Endothelial cell (in vitro differentiated cells): ENCODE measurements at places on chromosomes 12 and 14. TPM values are rescaled to one million over a fixed set of nuclear protein-coding genes. Genes with fewer than 3 reads are reported as not detected.

DNA sequence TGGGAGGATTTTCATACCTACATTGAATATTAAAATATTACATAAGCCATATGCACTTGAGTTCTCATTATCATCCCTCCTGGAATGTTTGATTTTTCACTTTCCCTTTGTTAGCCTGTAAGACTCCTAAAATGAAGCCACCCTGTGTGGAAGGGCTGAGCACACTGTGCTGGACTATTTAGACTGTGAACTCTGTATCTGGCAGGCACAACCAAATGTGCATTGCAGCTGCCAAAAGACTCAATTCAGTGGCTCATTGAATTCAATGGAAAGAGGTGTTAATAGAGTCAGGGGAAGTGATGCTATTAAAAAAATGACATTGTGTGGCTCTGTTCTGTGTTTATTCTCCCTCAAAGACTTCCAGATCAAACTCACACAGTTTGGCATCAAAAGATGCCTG, 111.1 kb downstream of the SMOC1 start:
- no peak for DNase-seq

- no peak for DNase-seq
These were observed 121.9 kb downstream of the PDE3A start for GRCh38 chr12:20490213-20490612.

GRCh38 chr14:39181026-39181692, 6.1 kb downstream of the PNN start:
- no peak for DNase-seq

DNA sequence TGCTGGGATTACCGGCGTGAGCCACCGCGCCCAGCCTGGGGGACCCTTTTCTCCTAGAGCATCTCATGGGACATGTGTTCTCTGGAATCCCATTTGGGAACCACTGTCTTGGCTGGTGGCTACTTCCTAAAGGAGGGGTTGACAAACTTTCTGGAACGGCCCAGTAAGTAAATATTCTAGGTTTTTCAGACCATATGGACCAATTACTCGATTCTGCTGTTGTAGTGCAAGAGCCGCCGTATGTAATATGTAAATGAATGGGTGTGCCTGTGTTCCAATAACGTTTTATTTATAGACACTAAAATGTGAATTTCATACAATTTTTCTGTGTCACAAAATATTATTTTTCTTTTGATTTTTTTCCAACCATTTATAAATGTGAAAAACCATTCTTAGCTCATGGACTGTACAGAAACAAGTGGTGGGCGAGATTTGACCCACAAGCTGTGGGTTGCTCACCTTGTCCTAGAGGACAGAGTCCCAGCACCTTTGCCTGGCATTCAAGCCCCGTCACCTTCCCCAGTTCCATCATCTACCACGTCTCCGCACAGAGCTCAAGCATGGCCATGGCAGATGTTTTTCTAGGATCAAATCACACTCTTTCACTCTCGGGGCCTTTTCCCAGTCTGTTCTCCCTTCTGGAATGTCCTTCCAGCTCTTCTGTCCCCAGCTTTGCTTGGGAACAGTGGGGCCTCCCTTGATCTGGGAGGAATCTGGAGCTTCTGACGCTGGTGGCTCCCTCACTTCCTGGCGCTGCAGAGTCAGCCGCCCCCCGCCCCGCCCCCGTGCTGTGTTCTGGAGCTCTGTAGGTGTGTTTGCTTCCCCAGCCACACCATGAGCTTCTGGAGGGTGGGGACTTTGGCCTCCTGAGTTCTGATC, 17.9 kb upstream of the RCOR1 start:
- no peak for DNase-seq

- DNase-seq: no peak
These were observed 113.3 kb upstream of the FSCB start for GRCh38 chr14:44620121-44621019.

GRCh38 chr14:64761441-64762043, 57.3 kb downstream of the PLEKHG3 start:
- DNase-seq: no peak

GRCh38 chr12:68497702-68498101, 113.0 kb upstream of the RAP1B start:
- DNase-seq: no peak

DNA sequence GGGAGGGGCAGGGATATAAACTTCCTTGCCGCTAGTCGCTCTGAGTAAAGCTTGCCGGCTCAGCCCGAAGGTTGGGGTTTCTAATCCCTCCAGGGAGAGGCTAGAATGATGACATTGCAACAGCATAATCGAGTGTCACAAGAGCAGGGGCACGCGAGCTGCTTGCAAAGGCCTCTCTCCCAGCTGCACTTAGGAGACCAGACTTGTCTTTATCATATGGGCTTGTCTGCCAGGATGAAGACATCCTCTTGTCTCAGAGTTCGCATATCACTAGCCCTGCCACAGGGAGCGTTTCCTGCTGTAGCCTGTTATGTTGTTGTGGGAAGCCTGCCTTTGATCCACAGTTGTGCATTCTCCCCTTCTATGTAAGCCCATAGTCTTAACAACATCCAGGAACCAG, 180.0 kb downstream of the ESR2 start:
- DNase-seq: peak; percentile 9

DNA sequence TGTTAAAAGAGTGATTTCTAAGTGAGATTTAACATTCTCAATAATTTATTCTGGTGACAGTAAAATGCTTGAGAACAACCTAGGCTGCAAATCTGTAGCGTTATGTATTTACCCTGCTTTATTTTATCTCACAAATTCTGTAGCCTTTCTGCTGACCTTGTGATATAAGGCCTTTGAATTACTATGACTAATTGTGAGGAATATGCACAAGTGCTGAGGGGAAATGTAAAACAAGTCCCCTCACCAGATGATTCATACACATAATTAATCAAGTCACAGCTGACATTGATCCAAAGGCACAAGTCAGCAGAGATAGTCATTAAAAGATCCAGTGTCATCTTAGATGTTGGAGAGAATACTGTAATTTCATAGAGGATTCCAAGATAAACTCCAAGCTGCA, 992.7 kb upstream of the USP15 start:
- DNase-seq: no peak

GRCh38 chr14:100375266-100375962, 52.3 kb downstream of the SLC25A47 start:
- DNase-seq: peak; percentile 28

GRCh38 chr12:95411466-95411865, 62.5 kb upstream of the METAP2 start:
- no peak for DNase-seq

DNA sequence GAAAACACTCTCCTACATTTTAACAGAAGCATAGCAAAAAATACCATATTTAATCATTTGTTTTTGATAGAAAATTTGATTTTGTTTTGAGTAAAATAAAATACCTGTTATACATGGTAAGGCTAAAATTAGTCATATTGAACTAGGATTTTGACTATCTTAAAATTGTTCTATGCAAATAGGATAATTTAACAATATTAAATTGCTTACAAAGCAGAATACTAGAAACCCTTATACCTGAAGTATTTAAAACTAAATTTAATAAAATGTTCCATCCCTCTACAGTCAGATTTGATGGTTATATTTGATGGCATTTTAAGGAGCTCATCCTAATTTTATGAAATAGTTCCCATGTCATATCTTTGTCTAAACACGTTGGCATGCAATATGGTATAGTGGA, 323.2 kb downstream of the GPHN start:
- no peak for DNase-seq

DNA sequence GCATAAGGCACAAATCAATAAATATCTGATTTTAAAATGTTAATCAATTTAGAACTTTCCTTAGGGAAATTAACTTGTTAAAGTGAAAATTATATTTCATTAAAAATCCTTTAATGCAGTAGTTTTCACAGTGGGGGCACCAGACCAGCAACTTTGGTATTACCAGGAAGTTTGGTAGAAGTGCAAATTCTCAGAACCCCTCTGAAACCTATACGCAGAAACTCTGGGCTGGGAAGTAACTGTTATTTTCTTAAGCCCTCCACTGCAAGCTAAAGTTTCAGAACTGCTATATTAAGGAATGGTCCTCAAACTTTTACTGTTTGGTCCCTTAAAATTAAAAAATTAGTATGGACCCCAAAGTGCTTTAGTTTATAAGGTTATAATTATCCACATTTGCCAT, 35.7 kb downstream of the GNPTAB start:
- no peak for DNase-seq

- no peak for DNase-seq
These were observed 6.4 kb downstream of the GPRC5D start for GRCh38 chr12:12945591-12945990.

GRCh38 chr14:29351996-29352705, 575.5 kb downstream of the PRKD1 start:
- no peak for DNase-seq

GRCh38 chr14:99073431-99073830, 198.6 kb downstream of the BCL11B start:
- DNase-seq: no peak

DNA sequence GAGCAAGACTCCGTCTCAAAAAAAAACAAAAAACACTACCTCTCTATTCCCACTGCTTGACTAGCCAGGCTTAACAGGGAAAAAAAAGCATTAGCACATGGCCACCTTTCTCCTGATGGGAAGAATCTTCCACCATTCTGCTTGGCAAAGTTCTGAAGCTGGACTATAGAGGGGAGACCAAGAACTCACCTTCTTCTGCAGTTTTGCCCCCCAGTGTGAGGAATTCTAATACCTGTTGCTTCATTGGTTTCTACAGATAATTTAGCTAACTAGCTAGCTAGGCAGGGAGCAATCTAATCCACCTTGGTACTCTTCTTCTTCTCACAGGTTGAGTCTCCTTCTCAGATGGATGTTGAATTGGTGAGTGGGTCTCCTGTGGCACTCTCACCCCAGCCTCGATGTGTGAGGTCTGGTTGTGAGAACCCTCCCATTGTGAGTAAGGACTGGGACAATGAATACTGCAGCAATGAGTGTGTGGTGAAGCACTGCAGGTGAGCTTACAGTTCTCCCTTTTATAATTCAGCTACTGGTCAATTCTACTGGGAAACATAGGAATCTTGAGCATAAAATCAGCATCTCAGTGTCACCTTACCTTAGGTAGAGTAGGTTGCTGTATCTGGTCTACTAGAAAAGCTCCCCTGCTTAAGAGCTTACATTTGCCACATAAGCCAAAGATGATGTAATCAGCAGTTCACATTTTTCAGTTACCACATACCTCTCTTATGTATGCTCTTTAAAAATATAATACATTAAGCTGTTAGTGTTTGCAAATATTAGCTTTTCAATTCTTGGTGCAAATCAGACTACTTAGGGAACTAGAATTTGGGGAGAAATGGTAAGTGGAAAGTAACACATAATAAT, 16.0 kb downstream of the METTL3 start:
- no peak for DNase-seq

GRCh38 chr12:124457287-124458219, 109.9 kb downstream of the NCOR2 start:
- no peak for DNase-seq

GRCh38 chr12:84696908-84697540, 215.6 kb downstream of the SLC6A15 start:
- DNase-seq: no peak

GRCh38 chr12:82963956-82964355, 277.2 kb downstream of the TMTC2 start:
- DNase-seq: no peak

DNA sequence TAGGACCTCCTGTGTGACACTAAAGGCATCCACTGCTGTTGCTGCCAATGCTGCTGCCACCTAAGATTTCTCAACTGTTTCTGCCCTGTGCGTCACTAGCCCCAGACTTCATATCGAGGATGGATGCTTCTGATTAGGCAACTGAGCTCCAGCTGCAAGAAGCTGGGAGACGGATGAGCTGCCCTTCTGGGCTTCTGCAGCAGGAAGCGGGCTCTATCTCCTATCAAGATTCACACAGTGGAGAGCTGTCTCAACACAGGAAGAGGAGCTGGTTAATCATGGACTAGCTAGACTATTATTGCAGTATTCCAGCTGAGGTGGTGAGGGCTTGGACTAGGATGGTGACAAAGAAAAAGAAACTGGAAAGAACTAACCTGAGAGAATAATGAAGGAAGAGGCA, 59.2 kb upstream of the PELI2 start:
- DNase-seq: no peak

DNA sequence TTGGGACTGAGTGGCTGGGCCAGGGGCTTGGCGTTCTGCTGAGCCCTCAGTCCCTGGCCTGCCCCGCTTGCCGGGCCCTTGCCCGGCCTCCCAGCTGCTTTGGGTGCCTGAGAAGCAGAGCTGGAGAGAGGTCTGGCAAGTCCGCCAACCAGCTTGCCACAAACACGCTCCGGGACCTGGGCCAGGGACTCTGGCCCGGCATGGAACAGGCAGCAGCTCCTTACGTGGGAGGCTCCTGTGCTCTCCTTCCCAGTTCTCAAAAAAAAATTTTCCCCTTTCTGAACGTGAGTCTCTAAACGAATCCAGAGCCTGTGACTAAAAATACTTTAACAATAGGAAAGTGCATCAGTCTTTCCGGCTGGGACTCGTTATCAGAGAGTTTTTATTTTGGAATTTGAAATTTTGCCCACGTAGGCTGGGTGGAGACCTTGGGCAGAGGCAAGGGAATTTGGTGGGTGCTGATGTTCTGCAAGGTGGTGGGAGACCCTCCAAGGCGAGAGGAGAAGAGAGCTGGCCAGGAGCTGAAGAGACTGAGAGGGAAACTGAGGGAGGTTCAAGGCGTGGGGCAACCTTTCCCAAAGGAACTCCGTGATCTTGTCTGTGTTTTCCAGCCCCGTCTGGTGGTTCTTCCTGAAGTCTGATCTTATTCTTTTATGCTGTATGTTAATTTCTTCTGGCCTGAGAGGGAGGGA, 6.8 kb upstream of the NR4A1 start:
- DNase-seq: no peak

DNA sequence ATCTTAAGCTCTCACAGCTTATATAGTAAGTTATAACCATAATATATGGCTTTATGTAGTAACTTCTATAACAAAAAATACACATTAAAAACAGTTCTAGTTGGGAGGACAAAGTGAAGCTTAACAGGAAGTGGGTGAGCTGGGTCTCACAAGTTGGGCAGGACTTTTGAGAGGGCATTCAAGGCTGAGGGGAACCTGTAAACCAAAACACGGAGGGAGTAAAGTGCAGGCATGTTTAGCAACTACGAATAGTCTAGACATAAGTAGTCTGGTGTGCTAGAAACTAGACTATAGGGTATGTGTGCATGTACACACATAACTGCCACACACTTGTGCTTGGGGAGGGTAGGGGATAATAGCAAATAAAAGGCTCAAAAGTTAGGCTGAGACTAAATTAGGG, 14.2 kb upstream of the NEK9 start:
- no peak for DNase-seq

- no peak for DNase-seq
These were observed 43.5 kb downstream of the ERH start for GRCh38 chr14:69354383-69355153.

Gene CPNE8
- 10.8 TPM for total RNA-seq

Gene AMN
- total RNA-seq: not detected

Gene CELA1
- total RNA-seq: not detected

Gene NAV3
- total RNA-seq: 20.3 TPM

Gene PTPRB
- total RNA-seq: 162 TPM

Gene LETMD1
- 32.8 TPM for total RNA-seq

Gene C12orf56
- total RNA-seq: 0.62 TPM

Gene SRRM4
- total RNA-seq: 3.6 TPM

Gene PHC1
- 55.3 TPM for total RNA-seq

Gene SDSL
- total RNA-seq: 1.3 TPM

Gene SPIC
- not detected for total RNA-seq

Gene RTL1
- total RNA-seq: 0.18 TPM

Gene VRTN
- 4.3 TPM for total RNA-seq

Gene MMP19
- 0.15 TPM for total RNA-seq

Gene GYS2
- 0.08 TPM for total RNA-seq
